Epithelial cell of umbilical artery (primary cell): ENCODE measurements at places on chromosomes 5 and 9. TPM values are rescaled to one million over a fixed set of nuclear protein-coding genes. Genes with fewer than 3 reads are reported as not detected.

Gene ZNF658
- 2.9 and 5.3 TPM in 2 replicates for total RNA-seq

Gene NOXA1
- total RNA-seq, result 0.46 and 0.65 TPM in 2 replicates

Gene SLIT3
- under 0.01 and 0.46 TPM in 2 replicates for total RNA-seq

Gene BASP1
- total RNA-seq, result 92.2 and 249 TPM in 2 replicates

Gene SOX30
- total RNA-seq, result not detected in 2 replicates

Gene GALT
- 24.4 and 37.4 TPM in 2 replicates for total RNA-seq

Gene FREM1
- total RNA-seq, result under 0.01 TPM in 2 replicates
